Activated T-cell treated with anti-CD3 and anti-CD28 coated beads, Interleukin-2, amount 50 U/mL, for 72 hours (primary cell): ENCODE measurements at places on chromosomes 12 and 14. TPM values are rescaled to one million over a fixed set of nuclear protein-coding genes. Genes with fewer than 3 reads are reported as not detected.

DNA sequence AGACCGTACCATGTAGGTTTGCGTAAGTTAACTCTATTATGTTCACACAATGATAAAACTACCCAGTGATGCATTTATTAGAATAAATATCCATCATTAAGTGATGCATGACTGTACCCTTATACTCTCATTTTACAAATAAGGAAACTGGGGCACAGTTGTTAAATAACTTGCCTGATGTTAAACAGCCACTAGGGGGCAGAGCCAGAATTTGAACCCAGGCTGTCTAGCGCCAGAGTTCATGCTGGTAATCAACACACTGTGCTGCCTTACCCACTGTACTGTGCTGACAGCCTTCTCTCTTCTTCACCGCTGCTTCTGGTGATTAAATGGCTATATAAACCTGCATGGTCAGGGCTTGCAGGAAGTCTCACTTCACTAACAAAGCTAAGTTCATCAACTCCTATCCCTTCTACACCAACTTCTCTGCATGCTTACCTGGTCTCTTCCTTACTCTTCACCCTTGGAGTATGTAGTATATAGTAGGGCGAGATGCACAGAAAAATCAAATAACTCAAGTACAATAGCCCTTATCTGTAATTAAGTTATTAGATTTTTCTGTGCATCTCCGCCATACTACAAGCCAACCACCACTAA, 43.6 kb upstream of the APPL2 start:
- H3K4me1 ChIP-seq: no peaks in the 10 kb centered on the region
- peak; percentile 34 for DNase-seq
- H3K36me3 ChIP-seq: no peaks in the 10 kb centered on the region
- H3K27me3 ChIP-seq: peaks cover 12% of the 10 kb centered on the region
- no peak overlapping the region for H3K27ac ChIP-seq
- no peak overlapping the region for H3K4me3 ChIP-seq

DNA sequence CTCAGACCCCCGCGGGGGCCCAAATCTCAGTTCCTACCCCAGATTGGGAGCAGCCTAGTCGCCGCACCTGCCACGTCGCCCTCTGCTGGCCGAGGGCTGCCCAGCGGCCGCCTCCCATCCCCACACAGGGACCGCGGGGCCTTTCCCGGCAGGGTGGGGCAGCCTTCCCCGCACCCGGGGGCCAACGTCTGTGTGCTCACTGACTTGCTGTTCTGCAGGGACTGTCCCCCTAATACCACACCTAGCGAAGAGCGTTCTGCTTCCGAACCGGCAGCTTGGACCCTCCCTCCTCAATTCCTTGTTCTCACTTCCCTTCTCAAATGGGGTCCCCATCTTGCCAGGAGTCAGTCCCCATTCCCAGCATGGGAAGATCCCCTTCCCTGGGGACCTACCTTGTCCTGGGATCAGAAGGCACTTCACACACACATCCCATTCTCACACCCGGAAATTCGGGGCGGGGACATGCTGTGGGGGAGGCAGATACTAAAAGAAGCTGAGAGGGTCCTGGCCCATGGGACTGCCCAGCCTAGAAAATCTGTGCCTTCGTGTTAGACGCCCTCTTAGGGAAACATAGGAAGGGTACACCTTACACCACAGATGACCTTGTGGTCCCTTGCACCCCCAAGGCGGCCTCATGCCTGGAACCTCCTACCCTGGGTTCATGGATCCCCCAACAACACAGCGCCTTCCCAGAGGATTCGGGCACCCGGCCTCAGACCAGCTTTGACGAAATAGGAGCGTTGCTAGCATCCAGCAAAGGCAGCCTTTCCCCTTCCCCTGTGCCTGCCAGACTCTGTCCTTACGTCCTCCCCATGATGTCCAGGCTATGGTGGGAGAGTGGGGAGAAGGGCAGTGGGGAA, 16.4 kb downstream of the ACVRL1 start:
- H3K4me3 ChIP-seq: peak overlapping the region; percentile 31
- no peak overlapping the region for H3K27ac ChIP-seq
- H3K27me3 ChIP-seq: no peaks in the 10 kb centered on the region
- DNase-seq: peak; percentile 69
- peaks cover 6% of the 10 kb centered on the region for H3K4me1 ChIP-seq
- no peaks in the 10 kb centered on the region for H3K36me3 ChIP-seq

- DNase-seq: no peak
- H3K27me3 ChIP-seq: no peaks in the 10 kb centered on the region
- no peaks in the 10 kb centered on the region for H3K4me1 ChIP-seq
- H3K36me3 ChIP-seq: no peaks in the 10 kb centered on the region
- no peak overlapping the region for H3K4me3 ChIP-seq
Measured at GRCh38 chr12:41585784-41586183, 397.7 kb downstream of the PDZRN4 start.

DNA sequence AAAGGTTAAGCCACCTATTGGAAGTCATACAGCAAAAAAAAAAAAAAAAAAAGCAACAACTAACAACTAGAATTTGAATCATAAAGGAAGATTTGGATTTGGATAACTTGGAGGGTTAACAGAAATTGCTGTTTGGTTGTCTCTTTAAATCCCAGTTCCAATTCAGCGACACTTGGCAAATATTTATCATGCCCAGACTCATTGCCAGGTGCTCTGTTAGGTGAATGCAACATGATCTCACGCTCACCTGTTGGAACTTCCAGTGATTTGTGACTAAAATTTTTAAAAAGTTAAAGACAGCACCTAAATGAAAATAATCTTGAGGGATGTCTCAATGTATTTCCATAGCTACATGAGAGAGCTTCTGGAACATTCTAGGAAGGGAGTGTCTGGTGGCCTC, 103.7 kb downstream of the TBX3 start:
- no peak for DNase-seq
- no peak overlapping the region for H3K27ac ChIP-seq
- no peak overlapping the region for H3K4me3 ChIP-seq

Gene HSPB8
- not detected for total RNA-seq

- no peak for DNase-seq
- H3K4me1 ChIP-seq: no peaks in the 10 kb centered on the region
- H3K27me3 ChIP-seq: peaks cover 27% of the 10 kb centered on the region
- no peak overlapping the region for H3K27ac ChIP-seq
Measured at GRCh38 chr12:124140944-124141486, 153.9 kb upstream of the RFLNA start.

- H3K27ac ChIP-seq: no peak overlapping the region
- H3K4me3 ChIP-seq: no peak overlapping the region
- no peaks in the 10 kb centered on the region for H3K36me3 ChIP-seq
- no peak for DNase-seq
- no peaks in the 10 kb centered on the region for H3K27me3 ChIP-seq
Measured at GRCh38 chr12:114995891-114996290, 311.9 kb upstream of the TBX3 start.

Gene SYCP3
- total RNA-seq: 0.30 TPM

DNA sequence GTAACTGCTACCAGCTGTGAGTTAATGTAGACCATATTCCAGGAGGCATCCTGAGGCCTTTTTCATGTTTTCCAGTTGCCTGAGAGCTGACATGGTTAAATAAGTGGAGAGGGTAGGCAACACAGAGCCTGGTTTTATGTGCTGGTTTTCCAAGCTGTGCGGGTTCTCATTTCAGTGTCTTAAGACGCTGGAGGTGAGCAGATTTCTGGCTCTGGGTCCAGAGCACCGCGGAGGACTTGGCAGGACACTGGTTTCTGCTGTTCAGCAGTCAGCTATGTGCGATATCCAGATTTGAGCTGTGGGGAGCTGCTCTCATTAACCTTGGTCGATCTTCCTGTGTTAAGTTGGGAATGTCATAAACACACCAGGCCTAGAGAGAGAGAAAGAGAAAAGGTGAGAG, 680.8 kb downstream of the BCL11B start:
- H3K27me3 ChIP-seq: no peaks in the 10 kb centered on the region
- no peak overlapping the region for H3K27ac ChIP-seq
- peaks cover 3% of the 10 kb centered on the region for H3K36me3 ChIP-seq
- H3K4me1 ChIP-seq: no peaks in the 10 kb centered on the region
- no peak for DNase-seq

- peaks cover 14% of the 10 kb centered on the region for H3K27me3 ChIP-seq
- DNase-seq: no peak
- H3K27ac ChIP-seq: no peak overlapping the region
- H3K4me1 ChIP-seq: peaks cover 11% of the 10 kb centered on the region
Measured at GRCh38 chr12:27542628-27543027, 18.6 kb downstream of the PPFIBP1 start.

DNA sequence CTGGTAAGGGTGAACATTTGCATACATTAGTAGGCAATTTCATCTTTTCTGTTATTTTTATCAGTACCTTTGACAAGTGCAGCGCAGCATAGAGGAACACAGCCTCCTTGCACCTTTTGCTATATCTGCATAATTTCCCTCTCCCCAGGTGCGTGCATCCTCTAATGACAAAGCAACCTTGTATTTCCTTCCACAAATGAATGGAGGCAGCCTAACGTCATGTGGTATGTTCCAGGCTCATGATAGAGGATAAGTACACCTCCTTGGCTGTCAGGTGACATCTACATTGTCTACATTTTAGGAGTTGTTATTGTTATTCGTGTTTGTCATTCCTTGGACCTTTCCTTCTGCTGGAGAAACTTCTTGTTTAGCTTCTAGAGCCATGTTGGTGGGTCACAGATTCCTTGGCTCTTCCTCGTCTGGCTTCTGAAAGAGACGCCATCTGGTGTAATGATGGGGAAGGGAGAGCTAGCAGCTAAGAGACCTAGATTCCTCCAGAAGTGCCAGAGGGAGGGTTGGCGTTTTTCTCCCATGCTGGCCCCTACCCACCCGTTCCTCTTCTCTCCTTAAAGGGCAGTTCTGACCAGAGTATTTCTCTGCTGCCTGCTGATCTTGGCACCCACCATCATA, 37.0 kb downstream of the EVL start:
- H3K36me3 ChIP-seq: peaks cover 30% of the 10 kb centered on the region
- no peaks in the 10 kb centered on the region for H3K27me3 ChIP-seq
- DNase-seq: no peak
- peaks cover 100% of the 10 kb centered on the region for H3K4me1 ChIP-seq
- H3K27ac ChIP-seq: peak overlapping the region; percentile 72
